M059J (cell line): ENCODE measurements at places on chromosomes 2 and 18.

GRCh38 chr2:169662744-169663143 lies 31.5 kb downstream of the CFAP210 start:
- no peak for DNase-seq

GRCh38 chr2:17708501-17708900 lies 45.1 kb downstream of the SMC6 start:
- DNase-seq, result no peak

DNA sequence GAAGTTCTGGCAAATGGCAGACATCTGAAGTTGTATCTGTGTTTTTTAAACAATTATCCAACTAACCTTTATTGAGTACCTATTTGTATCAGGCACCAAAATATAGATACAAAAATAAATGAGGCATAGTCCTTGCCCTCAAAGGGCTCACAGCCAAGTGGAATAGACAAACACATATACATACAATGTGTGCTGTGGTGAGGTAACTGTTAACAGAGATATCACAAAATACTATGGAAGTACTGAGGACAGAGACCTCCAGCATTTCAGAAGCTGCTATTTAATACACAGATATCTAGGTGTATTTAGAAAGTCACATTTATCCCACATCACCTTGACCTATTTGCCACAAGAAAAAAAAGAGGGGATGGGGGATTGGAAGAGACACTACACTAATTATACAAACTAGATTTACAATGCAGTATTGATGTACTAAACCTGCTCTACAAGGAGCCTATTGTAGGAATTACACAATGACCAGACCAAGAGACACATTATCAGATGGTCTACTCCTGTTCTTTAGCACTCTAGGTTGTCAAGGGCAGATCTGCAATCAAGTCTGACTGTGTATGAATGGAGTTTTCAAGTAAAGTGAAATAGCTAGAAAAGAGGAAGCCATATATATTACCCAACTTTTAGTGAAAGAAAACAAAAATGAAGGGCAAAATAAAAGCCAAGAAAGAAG lies 62.2 kb downstream of the SPIRE1 start:
- no peak for DNase-seq

- DNase-seq, result peak; percentile 29
These were observed 4.0 kb downstream of the B4GALT6 start for GRCh38 chr18:31680433-31680811.
